M059J (cell line): ENCODE measurements at places on chromosomes 2 and 18. TPM values are rescaled to one million over a fixed set of nuclear protein-coding genes. Genes with fewer than 3 reads are reported as not detected.

GRCh38 chr2:50851886-50852285 lies 180.0 kb downstream of the NRXN1 start:
- DNase-seq, result no peak

- DNase-seq, result no peak
These were observed 2.2 kb upstream of the GPR148 start for GRCh38 chr2:130726614-130727180.

The TBC1D8 gene
- total RNA-seq, result 5.1 and 9.3 TPM in 2 replicates

The SPATS2L gene
- total RNA-seq, result 180 and 223 TPM in 2 replicates

The B3GNT7 gene
- total RNA-seq, result 0.17 and 0.57 TPM in 2 replicates

The WNT10A gene
- 0.02 and 0.30 TPM in 2 replicates for total RNA-seq

The PGAP1 gene
- total RNA-seq, result 2.2 and 3.1 TPM in 2 replicates

The METTL8 gene
- total RNA-seq, result 8.1 and 16.6 TPM in 2 replicates

The PLCL1 gene
- 0.02 TPM in 1 of 2 replicates, not detected in the other for total RNA-seq

DNA sequence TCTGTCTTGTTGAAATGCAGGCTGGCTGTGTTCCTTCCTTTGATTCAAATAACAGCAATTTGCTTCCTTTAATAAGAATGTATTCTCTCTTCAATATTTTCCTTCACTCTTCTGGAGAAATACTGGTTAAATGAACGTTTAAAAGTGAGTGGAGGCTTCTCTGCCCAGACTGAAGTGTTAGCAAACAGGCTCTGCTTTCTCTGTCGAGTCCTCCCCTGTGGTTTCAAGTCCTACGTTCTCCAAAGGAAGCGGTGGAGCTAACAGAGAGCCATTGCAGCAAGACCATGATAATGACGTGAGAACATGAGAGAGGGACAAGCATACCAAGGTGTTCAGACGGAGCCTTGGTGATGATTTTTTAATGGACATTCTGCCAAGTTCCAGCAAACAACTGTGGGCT lies 26.2 kb upstream of the PID1 start:
- DNase-seq, result peak; percentile 26

The HOXD13 gene
- 2.1 and 3.6 TPM in 2 replicates for total RNA-seq

The CIDEA gene
- not detected in 2 replicates for total RNA-seq

The WDR12 gene
- total RNA-seq, result 18.9 and 33.0 TPM in 2 replicates

DNA sequence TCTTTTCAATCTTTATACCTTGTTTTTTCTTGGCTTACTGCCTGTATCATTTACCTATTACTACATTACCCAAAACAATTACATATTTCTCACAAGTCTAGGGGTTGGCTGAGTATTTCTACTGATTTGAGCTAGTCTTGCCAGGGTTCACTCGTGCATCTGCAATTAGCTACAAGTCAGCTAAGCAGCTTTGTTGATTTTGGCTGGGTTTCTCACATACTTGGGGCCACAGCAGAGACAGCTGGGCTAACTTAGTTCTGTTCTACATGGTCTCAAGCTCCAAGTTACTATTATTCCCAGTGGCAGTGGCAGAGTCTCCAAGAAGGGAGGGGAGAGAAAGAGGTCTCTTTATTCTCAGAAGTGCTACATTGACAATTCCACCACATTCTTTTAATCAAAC lies 54.7 kb upstream of the SP5 start:
- DNase-seq, result no peak

The STEAP3 gene
- 9.8 and 13.9 TPM in 2 replicates for total RNA-seq

The IL1B gene
- total RNA-seq, result 2.6 and 4.2 TPM in 2 replicates

DNA sequence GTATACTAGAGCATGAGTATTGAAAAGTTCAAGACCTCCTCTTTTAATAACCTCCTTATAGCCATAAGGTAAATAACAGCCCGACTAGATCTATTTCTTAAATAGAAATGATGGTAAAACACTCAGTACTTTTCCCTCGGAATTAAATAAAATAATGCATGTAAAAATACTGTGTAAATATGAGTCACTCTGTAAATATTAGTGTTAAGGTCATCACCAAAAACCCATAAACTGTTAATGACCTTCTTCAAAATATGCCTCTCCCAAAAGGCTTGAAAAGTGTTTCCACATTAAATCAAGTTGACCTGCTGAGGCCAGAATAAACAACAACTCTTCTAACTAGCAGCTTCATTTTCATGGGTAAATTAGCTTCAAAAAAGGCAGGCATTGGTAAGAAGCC lies 25.3 kb upstream of the BZW1 start:
- DNase-seq, result peak; percentile 74

- DNase-seq, result no peak
These were observed 342.0 kb downstream of the HRH4 start for GRCh38 chr18:24802456-24802855.

DNA sequence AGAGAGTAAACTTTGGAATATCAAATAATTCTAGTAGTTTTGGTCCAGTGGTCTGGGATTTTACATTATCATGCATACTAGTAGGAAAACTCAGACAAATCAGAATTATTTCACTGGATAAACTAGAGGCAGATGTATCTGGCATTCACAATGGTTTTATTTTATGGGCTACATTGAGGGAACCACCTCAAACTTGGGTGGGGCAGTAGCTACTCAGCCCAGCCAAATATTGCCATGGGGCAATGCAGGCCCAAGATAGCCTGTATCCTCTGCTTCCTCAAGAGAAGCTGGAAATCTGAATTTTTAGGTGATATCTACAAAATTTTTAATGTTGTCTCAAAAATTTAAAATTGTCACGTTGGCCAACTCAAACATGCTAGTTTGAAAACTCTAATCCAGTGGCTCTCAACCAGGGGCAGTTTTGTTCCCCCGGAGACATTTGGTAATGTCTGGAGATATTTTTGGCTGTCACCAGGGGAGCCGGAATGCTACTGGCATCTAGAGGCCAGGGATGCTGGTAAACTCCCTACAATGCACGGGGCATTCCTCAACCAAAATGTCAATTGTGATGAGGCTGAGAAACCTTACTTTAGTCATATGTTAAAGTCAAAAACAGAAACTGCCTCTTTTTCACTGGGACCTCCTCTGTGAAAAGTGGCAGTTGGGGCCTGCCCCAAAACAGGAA lies 172.8 kb upstream of the SPRED2 start:
- no peak for DNase-seq

GRCh38 chr18:13890761-13891361 lies 24.5 kb downstream of the MC2R start:
- no peak for DNase-seq
